ENCODE measurements at places on chromosomes 2 and 18. TPM values are rescaled to one million over a fixed set of nuclear protein-coding genes. Genes with fewer than 3 reads are reported as not detected.

LYG1 gene
- total RNA-seq, result 0.57 TPM

MROH2A gene
- not detected for total RNA-seq

CSRNP3 gene
- not detected for total RNA-seq

VWA3B gene
- total RNA-seq, result not detected

ANKRD30B gene
- not detected for total RNA-seq

C2orf78 gene
- not detected for total RNA-seq

TFCP2L1 gene
- not detected for total RNA-seq

TEX44 gene
- total RNA-seq, result not detected

RFTN2 gene
- 6.5 TPM for total RNA-seq

SNRNP27 gene
- total RNA-seq, result 73.1 TPM

Data from thoracic aorta endothelial cell (primary cell).